ENCODE measurements at places on chromosomes 12 and 14.

DNA sequence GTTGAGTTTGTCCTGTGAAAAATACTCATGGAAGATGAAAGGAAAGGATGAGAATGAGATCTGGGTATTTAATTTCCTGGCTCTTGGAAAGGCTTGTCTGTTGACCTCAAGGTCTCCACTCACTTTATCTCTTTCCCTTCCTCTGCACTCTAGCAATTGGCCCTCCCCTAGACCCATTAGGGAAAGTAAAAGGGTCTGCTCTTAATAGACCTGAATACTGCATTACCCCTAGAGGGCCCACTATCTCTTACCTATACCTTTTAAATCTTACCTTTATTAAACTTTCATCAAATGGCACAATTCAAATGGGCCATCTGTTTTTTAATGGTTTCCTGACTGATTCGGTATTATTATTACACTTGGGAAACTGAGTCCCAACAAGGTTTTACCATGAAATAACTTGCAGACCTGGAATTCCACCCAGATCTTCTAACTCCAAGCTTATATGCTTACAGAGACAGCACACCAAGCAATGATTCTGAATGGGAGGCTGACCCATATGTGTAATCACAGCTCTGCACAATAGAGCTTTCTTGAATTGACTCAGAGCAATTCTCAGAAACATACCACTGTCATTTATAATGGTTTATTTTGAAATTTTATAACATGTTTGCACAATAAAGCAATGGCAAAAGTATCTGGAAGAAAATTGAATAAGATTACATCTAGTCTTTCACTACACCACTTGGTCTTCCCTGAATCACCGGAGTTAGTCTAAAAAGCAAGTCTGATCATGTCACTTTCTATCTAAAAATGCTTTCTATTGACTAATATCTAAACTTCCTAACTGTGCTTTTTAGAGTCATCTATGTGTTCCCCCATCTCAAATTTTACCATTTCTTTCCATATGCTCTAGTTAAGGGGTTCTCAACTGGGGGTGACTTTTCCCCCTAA is 618.5 kb downstream of the NRXN3 start:
- no peak for DNase-seq

DNA sequence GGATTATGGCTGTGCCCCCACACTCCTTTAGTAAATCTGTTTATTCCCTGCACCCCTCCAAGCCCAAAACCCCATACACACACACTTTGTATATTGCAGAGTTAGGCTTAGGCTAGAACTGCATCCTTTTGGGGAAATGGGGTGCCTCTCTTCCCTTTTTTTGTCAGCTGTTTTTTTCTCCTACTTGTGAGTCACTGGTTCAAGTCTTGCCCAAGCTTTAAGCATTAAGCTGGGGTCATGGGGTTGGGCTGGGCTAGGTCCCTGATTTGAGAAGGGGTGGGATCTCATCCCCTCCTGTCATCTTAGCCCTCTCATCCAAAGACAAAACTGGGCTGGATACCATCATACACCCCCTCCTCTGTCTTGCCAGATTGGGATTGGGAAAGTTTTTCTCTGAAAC is 1.6 kb downstream of the LRP1 start:
- DNase-seq = no peak

GRCh38 chr12:130876297-130876696 is 4.4 kb downstream of the RAN start:
- no peak for DNase-seq

DNA sequence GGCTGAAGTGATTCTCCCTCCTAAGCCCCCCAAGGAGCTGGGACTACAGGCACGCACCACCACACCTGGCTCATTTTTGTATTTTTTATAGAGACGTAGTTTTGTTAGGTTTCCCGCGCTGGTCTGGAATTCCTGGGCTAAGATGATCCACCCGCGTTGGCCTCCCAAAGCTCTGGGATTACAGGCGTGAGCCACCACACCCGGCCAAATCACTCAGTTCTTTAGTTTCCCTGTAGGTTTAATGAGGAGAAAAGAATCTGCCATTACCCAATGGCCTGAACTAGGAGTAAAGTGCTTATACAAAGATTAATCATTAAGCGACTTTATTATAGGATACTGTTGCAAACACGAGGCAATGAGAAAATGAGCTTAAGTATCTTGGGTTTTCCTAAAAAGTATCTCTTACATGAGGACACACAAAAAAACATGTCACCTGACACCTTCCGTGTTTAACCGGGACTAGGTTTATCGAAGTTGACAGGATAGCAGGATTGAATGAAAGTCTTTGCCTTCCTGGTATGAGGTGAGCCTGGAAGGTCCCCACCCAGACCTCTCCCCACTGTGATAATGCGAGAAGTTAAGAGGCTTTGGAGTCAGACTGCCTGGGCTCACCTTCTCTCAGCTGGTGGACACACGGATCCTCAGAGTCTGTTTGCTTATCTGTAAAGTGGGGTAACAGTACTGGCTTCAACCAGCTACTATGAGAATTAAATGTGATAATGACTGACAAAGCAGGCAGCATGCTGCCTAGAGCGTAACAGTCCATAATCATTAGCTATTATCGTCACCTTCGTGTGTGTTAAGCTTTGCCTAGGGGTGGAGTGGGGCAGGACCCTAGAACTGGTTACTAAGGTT is 133.5 kb upstream of the KRAS start:
- DNase-seq = no peak

DNA sequence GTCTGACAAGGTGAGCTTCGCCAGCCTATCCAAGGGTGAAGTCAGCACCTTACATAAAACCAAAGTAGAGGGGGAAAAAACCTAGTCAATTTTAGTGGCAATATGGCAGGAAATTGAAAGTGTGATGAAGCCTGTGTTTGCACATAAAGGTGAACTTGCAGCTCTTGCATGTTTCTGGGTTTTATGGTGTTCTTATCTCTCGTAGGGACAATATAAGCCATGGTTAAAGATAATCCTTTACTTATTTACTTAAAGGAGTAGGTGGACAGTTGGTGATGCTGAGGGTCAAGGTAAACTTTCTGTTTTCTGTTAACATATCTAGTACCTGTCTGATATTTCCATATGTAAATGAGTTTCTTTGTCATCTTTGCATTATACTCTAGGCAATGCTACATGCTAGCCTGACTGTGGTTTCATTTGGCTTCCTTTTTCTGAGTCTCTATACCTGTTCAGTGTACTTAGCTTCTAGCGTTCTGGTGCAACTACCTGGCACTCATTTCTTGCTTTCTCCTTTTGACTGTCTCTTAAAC is 32.8 kb downstream of the CCDC91 start:
- DNase-seq = no peak

DNA sequence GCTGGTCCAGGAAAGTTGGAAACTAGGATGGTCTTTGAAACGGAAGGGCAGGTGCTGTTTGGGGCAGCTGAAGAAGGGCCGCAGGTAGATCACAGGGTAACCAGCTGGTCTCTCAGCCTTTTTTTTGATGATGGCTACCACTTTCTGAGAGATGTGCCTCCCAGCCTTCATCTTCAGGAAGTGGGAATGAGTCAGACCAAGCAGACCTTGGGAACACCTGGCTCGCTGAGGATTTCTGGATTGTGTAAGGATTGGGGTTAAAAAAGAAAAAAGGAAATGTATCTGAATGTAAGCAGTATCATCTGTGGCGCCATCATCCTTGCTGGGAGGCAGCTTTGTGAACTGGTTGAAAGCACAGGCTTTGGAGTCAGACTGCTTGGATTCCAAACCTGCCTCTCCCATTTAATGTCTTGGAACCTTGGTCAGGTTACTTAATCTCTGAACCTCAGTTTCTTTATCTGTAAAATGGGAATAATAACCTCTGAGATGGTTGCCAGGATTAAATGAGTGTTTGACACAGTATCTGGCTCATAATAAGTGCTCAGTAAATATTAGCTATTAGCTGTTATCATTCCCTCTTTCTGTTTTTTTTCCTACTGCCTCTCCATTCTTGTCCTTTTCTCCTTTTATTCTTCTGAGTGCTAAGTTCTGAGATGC is 1.7 kb downstream of the PRPF40B start:
- no peak for DNase-seq

DNA sequence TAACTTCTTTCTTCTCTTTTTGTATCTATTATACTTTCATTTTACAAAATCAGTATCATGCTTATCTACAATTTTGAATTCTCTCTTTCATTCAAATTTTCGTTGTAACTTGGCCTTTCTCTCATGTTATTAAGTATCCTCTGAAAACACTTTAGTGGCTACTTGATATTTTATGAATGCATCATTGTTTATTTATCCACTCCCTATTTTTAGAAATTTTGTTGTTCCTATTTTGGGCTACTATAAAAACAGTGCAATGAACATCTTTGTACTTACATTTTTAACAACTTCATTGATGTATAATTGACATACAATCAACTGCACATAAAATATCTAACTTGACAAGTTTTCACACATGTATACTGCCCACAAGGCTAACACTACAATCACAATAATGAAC is 44.0 kb upstream of the AMIGO2 start:
- DNase-seq = no peak

- DNase-seq = peak; percentile 42
These were observed 88.4 kb upstream of the DYNC1H1 start for GRCh38 chr14:101875727-101876554.

DNA sequence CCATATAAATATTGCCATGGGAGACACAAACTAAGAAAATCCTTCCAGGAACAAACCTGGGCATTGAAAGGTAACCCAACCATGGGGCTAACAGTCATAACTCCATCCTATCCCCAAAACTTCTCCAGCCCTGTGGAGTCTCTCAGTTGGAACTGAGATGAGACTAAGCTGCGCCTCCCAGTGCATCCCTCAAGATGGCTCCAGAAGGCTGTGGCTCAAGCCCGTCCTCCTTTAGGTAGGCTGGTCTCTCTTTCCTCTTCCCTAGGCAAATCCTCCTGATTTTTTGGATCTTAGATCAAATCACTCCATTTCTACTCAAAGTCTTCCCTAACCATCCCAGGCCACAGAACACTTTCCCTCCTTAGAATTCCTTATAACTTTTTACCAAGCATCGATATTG is 364.3 kb upstream of the CCDC196 start:
- DNase-seq = no peak

DNA sequence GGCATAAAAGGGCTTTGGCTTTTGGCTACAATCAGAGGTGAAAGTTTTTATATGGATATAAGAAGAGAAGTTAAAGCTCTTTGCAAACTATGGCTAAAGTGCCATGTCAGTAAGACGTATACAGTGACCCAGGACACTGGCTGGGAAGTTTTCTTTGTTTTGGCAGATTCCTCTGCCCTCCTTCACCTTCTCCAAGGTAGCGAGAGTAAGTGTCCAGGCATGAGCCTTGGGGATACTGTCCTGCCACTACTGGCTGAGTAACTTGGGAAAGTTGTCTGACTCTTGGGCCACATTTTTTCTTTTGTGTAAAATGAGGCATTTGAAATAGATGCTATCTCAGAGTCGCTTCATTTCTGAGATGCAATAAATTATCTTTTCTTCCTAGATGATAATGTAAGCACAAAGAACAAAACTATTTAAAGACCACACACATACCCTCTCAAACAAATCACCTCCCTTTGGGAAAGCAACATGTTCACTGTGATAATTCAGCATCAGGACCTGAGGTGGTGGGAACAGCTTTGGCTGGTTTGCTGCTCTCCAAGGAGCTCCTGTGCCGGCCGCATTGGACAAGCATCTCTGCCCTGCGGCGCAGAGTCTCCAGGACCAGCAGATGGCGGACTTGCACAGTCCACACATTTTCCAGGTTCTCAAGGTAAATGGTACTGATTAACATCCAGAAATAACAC is 106.3 kb downstream of the PTCSC3 start:
- DNase-seq = peak; percentile 83

- no peak for DNase-seq
These were observed 9.3 kb upstream of the DENND5B start for GRCh38 chr12:31600252-31600651.

GRCh38 chr14:103535891-103536565 is 7.0 kb downstream of the TRMT61A start:
- DNase-seq = no peak

DNA sequence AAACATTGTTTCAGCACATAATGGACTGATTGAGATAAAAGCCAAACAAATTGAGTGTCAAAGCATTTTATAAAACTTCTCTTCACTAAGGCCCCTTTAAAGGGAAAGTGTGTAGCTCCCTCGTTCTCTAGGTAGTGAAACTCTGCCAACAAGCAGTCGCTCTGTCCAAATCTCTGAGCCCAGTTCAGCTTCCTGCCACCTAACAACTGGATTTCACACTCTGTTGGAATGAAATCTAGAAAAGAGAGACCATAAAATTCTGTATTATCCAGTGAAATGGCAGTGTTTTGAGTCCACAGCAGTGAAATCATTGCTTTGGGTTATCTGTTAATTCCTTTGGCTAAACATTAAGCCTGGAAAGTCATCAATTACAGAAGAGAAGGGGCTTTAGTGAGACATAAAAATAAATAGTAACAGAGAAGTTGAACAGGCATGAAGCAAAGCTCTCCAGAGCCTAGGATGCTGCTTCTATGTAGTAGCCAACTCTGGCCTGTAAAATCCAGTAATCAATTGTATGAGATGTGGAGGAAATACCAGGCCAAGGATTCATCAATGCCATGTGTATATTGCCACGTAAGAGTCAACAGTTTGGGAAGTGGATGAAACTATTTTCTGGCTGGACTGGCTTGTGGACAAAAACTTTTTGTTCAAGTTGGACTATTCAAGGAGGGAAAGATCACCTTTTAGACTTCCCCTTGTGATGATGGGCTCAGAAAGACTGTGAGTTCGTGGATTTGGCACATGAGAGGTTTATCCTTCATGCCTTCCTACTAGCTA is 122.5 kb downstream of the WIF1 start:
- peak; percentile 30 for DNase-seq

DNA sequence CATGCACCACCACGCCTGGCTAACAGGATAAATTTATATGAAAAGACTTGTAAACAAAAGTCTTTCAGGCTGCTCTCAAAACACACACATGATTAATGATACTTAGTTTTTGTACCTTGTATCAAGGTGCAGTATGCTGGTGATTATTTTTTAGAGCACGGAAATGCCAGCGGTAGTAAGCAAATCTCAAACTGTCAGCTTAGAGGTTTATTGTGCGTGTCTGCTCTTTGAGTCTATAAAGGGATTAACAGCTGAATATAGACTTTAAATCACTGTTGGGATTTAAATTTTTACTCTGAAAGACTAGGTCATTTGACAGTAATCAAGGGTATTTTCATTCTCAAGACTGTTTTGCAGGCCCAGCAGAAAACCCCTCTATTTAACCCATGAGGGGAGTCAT is 50.5 kb downstream of the PLEKHA5 start:
- DNase-seq = no peak

- no peak for DNase-seq
These were observed 44.6 kb upstream of the C12orf42 start for GRCh38 chr12:103540319-103540718.

All from eye (tissue), 1 donor.